NCI-H2029 (cell line): ENCODE measurements at places on chromosomes 5 and 9.

GRCh38 chr5:54357408-54358058 is 47.2 kb upstream of the ARL15 start:
- peak; percentile 17 for DNase-seq

- no peak for DNase-seq
Observed at GRCh38 chr5:172973931-172974330, 9.6 kb upstream of the ATP6V0E1 start.

GRCh38 chr9:133973111-133973790 is 18.9 kb downstream of the VAV2 start:
- DNase-seq, result no peak

GRCh38 chr9:70865471-70865870 is 255.9 kb downstream of the TRPM3 start:
- no peak for DNase-seq

- DNase-seq, result no peak
Observed at GRCh38 chr9:113570749-113571711, 107.5 kb downstream of the RGS3 start.

- DNase-seq, result no peak
Observed at GRCh38 chr9:95753762-95754465, 121.6 kb upstream of the ERCC6L2 start.

DNA sequence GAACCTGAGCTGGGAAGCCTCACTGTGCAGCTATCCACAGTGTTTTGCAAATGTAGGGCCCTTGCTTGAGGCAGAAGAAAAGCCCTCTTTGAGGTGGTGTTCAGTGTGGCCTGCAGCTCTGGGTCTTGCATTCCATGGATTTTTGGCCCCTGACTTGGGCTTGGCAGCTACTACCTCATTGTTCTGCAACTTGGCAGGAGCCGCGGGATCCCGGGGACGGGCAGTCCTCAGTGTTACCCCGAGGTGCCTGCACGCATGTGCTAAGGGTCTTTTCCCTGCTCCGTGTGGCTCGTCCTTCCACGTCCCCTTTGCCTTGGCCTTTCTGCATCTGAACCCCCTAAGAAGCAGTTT is 39.8 kb downstream of the NEK6 start:
- DNase-seq, result no peak

GRCh38 chr5:150785950-150786349 is 7.4 kb downstream of the SMIM3 start:
- no peak for DNase-seq

- peak; percentile 23 for DNase-seq
Observed at GRCh38 chr5:103450333-103451061, 112.1 kb downstream of the NUDT12 start.

DNA sequence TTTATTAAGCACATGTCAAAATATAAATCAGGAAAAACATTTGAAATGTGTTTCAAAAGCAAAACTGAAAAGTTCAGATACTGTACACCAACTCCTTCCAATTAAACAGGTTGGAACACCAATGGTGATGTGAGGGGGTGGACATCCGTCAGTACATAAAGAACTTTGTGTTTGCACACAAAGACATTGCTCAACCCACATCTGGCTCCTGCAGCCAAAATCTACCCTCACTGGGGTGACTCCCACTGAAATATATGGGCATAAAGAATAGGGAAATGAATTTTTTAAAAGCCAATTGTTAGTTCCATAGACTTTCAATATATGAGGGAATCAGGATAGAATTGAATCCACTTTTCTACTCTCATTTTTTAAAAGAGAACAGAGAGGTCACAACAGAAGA is 63.9 kb downstream of the MEGF9 start:
- no peak for DNase-seq

DNA sequence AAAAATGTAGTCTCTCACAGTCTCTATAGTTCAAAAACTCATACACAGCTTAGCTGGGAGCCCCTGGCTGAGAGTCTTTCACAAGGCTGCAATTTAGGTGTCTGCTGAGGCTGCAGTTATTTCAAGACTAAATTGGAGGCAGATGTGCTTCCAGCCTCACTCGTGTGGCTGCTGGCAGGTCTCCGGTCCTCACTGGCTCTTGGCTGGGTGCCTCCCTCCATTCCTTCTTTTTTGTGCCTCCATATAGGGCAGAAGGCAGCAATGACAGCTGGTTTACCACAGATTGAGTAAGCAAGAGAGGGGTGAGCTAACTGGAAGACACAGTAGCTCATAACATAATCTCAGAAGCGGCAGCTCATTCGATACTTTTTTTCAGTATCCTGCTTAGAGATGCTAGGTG is 2167.7 kb upstream of the WWC1 start:
- DNase-seq, result no peak

DNA sequence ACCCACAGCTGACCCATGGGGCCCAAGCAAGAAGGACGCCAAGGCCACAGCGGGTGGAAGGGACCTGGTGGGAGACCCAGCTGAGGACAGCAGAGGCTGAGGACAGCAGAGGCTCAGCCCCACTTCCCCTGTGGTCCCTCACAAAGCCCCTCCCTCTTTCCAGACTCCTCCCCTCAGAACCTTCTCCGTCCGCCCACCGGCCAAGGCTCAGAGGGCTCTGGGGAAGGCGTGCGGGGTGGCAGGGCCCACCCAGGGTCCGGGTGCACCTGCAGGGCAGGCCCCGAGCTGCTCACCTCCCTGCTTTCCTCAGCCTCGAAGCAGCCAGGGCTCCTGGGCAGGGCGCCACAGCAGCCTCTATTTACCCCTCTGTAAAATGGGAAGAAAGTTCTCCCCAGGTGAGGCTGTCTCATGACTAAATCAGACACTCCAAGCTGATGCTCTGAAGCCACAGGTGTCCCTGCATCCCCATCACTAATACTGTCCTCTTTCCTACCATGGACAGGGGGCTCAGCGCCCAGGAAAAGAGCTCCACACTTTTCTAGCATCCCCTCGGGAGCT is 137.9 kb upstream of the PPP1R26 start:
- DNase-seq, result no peak

DNA sequence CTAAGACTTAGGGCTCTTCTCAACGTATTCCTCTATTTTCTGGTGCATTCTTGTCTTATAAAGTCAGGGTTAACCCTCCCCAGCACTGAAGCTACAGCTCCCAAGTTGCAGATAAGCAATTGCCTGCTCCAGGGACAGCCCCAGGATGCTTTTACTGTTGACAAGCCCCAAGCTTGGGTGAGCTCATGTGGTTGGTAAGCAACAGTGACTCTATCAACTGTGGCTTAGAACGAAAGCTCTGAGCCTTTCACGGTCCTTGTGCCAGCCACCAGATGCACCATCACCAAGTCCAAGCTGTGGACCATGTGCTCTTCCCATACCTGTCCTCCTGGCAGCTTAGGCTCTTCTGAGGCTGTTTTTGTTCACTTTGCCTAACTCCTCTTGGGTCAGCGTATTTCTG is 13.5 kb downstream of the ADRB2 start:
- DNase-seq, result no peak

GRCh38 chr9:123387686-123388085 is 31.7 kb downstream of the CRB2 start:
- no peak for DNase-seq

DNA sequence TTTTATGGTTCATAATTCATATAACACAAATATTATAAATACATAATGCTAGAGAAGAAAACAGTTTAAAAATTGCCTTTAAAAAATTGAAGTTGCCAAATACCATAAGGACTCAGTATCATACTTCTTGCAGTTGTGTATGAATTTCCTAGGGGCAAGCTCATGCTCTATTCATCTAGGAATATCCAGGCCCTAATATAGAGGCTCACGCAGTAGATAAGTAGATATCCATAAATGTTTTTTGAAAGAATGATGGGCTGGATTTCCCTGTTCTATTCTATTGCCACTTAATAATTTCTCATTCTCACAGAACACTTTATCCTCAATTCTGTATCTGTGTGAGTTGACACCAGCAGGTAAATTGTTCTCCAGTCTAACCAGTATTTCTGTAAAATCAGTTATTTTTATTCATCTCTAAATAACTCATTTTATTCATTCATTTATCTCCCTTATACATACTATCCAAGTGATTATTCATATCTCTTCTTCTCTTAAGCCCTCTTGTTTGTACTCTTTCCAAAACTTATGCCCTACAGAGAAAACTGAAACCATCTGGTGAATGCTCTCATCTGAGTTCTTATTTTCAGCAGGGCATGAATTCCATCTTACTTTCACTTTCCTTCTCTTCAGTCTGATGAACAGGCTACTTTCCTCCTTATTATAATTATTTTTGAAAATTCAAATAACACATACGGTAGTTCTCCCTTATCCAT is 97.1 kb downstream of the SLC44A1 start:
- DNase-seq, result no peak

DNA sequence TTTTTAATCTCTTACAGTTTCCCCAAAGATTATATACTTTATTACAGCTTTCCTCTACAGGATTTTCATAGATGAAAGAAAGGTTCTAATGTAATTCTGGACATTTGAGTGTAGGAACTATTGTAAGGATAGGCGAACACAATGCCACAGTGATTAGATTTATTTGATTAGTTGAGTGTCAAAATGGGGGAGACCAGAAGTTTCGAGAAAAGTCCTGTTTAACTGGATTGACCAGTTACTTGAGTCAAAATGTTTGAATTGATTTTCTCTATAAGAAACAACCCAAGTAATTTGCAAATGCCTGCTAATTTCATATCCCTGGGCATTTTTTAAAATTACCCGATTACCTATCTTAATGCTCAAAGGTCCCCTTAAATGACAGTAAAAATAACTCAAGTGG is 50.6 kb downstream of the SMARCA2 start:
- no peak for DNase-seq

DNA sequence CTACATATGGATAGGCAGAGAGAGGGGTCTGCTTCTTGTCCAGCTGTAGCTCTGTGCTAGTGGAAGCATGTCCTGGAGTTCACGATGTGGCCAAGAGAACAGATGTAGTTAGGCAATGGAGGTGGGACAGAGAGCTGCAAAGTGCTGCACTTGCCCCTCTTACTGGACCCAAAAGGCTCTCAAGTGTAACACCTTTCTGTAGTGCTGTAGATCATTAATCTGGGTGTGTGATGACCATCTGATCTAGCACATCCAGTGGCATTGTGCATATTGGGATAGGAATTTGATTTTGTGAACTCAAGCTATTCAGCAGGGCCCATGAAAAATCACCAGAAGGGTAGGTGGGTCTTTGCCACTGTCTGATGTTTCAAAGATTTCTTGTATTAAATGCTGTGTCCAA is 151.4 kb downstream of the KDM4C start:
- DNase-seq, result no peak

DNA sequence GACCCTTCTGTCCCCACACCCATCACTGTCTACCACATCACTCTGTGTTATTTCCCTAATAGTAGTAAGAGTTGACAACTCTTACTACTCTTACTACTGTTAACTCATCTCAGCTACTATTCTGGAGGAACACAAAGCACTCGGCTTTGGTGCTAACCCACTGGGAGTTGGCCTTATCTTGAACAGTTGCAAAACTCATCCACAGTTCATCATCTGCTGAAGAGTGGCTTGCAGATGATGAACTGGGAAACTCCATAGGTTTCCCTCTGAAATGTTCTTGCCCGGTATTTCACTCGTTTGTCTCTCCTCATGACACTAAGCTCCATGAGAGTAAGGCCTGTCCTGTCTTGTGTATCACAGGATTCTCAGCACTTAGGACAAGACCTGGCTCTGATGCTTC is 221.4 kb downstream of the NR3C1 start:
- no peak for DNase-seq

- DNase-seq, result no peak
Observed at GRCh38 chr9:6428940-6429889, 16.2 kb downstream of the UHRF2 start.

- no peak for DNase-seq
Observed at GRCh38 chr9:130187523-130187846, 15.3 kb downstream of the NCS1 start.

- DNase-seq, result no peak
Observed at GRCh38 chr5:93593476-93594131, 10.6 kb downstream of the NR2F1 start.

GRCh38 chr5:80406980-80407734 is 707 bp upstream of the ZFYVE16 start:
- no peak for DNase-seq

DNA sequence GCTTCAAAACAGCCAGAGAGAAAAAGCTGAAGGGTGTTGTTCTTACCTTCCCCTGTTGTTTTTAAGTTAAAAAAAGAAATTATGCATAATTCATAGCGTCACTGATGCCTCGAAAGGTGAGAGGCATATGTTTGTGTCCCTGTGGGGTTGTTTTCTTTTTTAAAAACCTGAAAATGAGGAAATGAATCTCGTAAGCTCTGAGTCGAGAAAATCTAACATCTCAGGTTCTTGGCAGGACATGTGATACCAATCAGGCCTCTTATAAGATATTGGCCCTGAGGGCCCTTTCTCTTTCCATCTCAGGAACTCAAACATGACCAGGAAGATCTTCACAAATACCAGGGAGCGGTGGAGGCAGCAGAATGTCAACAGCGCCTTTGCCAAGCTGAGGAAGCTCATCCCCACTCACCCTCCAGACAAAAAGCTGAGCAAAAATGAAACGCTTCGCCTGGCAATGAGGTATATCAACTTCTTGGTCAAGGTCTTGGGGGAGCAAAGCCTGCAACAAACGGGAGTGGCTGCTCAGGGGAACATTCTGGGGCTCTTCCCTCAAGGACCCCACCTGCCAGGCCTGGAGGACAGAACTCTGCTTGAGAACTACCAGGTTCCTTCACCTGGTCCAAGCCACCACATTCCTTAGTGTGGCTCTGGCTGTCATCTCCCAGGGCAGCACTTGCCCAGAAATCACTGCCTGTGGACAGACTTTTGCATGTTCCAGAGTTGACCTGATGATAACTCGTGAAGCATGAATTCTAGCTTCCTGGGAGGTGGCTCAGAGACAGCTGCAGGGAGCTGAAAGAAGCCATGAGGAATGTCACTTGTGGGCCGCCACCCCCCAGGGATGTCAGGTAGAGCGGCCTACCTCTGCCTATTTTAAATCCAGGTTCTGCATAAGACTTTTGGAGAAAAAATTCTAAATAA is at the start of gene TAL2:
Gene TAL2 (plus strand): TSS at position 274 of the 921 bp plus-strand sequence. CDS start 40 bp downstream, at position 314.
- no peak for DNase-seq

DNA sequence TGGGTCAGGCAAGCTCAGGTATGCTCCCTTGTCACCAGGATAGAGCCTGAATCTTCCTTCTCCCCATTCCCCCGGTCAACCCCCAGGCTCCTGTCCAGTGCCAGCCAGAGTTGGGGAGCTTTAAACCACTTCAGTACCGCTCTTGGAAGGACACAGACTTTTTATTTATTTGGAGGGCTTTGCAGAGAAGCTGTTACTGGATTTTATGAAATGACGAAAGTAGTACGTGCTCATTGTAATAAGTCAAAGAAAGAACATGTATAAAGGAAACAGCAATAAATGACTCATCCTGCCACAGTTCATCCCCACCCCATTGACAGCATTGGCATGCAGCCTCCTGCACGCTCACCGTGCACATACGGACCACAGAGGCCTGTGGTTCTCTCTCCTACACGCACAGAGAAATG is 230.3 kb downstream of the AUH start:
- no peak for DNase-seq

DNA sequence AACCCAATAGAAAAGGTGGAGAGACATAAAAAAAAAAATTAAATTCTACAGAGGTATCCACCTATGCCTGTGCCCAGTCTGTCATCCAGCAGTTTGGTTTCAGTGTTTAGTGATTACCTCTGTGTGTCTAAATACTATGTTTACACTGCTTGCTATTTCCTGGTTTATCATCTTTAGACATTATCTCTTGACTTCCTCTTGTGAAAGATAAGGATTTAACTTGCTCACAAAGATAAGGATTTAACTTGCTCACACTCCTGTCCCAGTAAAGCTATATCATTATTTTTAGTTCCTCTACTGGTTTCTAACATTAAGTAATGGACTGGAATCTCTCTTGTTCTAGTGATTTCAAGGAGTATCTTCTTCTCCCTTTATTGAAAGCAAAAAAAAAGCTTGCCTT is 53.9 kb upstream of the ZFR start:
- DNase-seq, result no peak

GRCh38 chr5:132489871-132490483 is 596 bp downstream of the IRF1 start:
- no peak for DNase-seq

- no peak for DNase-seq
Observed at GRCh38 chr9:133120501-133121197, 391 bp downstream of the RALGDS start.
